Dorsolateral prefrontal cortex (tissue), 122 donors: ENCODE measurements at places on chromosomes 16 and 17.

GRCh38 chr16:3518292-3518985, 17.6 kb downstream of the CLUAP1 start:
- no peak for DNase-seq

GRCh38 chr17:2388020-2388682, 12.7 kb downstream of the MNT start:
- no peak for DNase-seq

DNA sequence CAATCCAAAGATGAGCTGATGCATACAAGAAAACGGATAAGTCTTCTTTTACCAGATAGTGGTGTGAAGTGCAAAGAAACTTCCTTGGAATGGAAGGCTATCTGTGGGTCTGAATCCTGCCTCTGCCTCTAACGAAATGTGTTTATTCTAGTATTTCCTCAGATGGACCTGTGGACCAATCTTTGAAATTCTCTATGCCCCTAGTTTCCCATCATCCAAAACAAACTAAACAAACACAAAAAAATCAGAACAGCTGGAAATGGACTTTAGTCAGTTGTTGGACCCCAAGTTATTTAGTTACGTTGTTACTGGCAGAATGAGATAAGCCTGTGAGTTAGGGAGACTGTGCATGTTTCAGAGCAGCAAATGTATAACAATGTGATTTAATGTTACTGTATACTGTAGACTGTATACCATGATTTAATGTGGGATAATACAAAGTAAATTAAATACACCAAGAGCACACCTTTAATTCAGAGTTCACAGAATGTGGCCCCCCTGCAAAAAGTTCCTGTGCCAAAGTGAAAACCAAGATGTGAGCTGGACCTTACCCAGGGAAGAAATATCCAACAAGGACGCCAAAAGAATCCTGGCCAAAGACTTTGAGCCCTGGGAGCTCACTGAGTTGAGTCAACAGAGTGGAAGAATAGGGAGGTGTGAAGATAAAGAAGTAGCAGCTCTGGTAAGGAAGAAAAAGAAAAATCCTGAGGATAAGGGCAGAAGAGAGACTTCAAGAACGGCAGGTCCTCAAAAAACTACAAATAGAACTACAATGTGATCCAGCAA, 255.2 kb downstream of the CNTNAP4 start:
- no peak for DNase-seq

DNA sequence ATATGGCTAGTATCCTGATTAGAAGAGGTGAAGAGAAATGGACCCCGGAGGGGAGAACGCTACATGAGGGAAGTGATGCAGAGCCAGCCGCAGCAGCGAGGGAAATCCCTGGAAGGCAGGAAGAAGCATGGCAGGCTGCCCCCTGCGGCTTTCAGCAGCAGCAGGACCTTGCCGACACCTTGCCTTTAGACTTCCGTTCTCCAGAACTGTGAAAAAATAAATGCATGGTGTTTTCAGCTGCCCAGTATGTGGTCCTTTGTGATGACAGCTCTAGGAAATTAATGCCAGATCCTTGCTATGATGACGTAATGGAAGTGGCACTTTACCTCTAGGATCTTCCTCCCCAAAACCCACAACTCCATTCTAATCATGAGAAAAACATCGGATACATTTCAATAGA, 9.7 kb upstream of the ZFP1 start:
- DNase-seq, result no peak

GRCh38 chr16:49596068-49596467, 222.5 kb downstream of the C16orf78 start:
- DNase-seq, result no peak

GRCh38 chr17:50063561-50064252, 7.8 kb downstream of the ITGA3 start:
- DNase-seq, result no peak

GRCh38 chr17:2338315-2338657, 985 bp downstream of the SGSM2 start:
- DNase-seq, result no peak

DNA sequence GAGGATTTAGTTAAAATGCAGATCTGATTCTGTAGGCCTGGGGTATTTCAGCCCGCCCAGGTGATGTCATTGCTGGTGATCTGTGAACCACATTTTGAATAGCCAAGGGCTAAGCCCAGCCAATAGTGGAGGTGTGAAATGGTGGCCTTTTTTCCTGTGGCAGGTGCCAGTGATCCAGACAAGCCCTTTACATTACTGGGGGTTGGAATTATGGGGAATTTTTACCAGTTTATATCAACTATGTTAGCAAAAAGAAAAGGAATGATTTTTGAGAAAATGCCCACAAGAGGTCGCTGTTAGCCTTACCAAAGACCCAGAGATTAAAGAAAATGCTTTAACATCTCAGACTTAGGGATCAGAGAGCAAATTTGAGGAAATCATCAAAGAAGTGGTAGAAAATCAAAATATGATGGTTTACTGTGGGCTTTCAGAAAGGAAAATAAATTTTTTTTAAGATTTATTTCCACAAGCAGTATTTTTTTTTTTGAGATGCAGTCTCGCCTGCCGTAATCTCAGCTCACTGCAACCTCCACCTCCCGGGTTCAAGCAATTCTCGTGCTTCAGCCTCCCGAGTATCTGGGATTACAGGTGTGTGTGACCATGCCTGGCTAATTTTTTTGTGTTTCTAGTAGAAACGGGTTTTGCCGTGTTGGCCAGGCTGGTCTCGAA, 3.9 kb downstream of the VPS35L start:
- peak; percentile 18 for DNase-seq

GRCh38 chr17:50364715-50365114, 8.3 kb downstream of the MRPL27 start:
- no peak for DNase-seq

DNA sequence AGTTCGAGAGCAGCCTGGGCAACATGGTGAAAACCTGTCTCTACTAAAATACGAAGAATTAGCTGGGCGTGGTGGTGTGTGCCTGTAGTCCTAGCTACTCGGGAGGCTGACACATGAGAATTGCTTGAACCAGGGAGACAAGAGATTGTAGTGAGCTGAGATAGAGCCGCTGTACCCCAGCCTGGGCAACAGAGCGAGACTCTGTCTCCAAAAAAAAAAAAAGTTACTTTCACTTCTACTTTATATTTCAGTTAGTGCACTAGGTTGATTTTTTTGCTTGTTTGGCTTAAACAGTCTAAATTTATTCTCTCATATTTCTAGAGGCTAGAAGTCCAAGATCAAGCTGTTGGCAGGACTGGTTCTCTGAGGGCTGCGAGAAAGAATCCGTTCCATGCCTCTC, 13.4 kb downstream of the CCDC102A start:
- no peak for DNase-seq

DNA sequence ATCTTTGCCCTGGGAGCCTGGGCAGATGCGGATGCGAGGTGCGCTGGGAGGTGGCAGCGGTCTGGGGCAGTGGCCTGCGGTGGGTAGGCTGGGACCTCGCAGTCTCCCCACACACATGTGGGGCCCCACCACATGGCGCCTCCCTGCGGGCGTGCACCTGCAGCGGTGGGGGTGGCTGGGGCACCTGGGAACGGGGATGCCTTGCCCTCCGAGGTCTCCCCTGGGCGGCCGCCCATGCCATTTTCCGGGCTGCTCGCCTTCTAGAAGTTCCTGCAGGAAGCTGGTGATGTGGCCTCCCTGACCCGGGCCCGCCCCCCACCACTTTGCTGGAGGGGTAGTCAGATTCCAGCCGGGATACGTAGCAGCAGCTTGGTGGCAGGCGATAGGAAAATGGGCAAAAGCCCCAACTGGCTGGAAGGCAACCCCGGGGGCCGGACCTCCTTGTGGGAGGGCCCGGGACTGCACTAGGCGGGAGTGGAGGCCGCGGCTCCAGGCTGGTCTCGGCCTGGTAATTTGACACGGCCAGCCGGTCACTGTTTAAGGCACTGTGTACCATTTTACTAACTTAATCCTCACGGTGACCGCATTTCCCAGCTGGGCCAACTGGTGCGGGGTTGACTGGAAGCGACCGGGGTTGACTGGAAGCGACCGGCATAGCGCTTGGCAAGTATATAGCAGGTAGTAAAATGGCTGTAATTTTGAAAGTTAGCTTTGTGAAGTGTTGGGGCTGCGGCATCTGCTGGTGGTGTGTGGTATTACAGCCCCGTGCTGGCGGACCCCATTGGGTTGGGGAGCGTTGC, 38.5 kb downstream of the IGF2BP1 start:
- no peak for DNase-seq

DNA sequence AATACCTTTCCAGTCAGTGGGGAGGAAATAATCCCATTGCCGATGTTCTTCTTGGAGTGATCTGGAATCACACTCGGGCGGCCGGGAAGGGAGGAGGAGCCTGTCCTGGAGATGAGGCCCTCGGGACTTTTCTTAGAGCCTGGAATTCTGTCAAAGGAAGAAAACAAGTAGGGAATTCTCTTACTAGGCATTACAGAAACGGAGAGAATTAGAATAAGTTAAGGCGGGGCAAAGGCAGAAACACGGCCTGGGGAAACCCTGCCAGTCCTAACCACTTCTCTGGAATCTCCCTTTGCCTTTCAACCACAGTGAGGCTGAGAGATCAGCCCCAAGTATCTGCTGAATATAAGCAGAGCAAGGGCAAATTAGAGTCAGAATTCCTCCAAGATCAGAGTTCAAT, 27.8 kb downstream of the USP36 start:
- DNase-seq, result no peak

DNA sequence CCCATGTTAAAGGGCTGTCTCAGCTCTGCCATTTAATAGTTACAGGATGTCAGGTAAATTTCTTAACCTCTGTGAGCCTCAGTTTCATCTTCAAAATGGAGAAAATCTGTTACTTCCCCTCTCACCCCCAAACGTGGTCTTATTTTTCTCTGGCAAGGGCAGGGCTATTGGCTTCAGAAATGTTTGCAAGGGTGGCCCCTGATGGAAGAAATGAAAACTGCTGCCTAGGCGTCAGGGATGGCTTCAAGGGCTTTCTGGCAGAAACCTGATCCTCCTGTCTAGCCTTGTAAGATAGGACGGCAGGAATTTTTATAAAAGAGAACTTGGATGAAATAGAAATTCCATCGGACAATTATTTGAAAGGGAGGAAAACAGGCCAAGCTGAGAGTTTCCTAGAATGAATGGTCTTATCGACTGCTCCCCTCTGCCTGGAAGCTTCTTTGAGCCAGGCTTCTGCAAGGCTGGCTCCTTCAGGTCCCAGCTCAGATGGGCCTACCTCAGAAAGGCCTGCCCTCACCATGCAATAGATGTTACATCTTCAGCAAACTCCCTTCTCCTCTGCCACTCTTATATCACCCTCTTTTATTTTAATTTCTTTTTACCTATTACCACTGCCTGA, 43.0 kb upstream of the TANGO6 start:
- DNase-seq, result peak; percentile 73

- no peak for DNase-seq
Measured at GRCh38 chr16:50166511-50167500, 13.7 kb downstream of the TENT4B start.

DNA sequence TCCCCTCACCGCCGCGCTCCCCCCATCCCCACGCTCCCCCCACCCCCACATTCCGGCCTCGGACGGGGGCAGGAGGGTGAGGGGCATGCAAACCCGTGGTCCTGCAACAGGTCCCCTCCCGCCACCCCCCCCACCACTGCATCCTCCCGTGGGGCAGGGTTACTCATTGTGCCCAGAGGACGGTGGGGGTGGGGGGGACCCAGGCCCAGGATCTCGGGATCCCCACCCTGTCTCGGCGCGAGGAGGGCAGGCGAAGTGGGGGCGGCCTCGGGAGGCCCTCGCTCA, 8.5 kb downstream of the SLC22A31 start:
- no peak for DNase-seq
